ENCODE measurements at places on chromosomes 6 and 20.

- DNase-seq, result no peak
These were observed 80.0 kb upstream of the ATXN1 start for GRCh38 chr6:16841241-16841640.

DNA sequence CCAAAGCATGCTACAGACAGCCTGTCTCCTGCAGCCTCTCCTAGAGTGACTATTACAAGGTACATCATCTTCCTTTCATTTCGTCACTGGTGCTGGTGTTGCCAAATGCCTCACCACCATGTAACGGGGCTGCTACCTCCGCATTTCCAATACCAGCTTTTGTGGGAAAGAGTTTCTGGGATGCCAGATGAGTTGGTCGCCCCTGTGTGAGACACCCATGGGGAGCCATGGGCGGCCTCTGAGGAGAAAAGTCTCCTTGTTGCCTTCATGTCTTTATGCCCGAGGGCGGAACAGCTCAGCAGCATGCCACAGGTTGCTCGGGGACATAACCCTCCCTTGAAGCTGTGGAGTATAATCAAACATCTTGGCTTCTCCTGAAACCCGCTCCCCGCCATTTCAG is 169.6 kb downstream of the THBS2 start:
- DNase-seq, result no peak

GRCh38 chr6:80638213-80639055 is 532.0 kb downstream of the BCKDHB start:
- peak; percentile 78 for DNase-seq

DNA sequence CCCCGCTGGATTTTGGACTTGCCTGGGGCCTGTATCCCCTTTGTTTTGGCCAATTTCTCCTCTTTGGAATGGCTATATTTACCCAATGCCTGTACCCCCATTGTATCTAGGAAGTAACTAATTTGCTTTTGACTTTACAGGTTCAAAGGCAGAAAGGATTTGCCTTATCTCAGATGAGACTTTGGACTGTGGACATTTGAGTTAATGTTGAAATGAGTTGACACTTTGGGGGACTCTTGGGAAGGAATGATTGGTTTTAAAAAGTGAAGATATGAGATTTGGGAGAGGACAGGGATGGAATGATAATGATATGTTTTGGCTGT is 1220.3 kb upstream of the CITED2 start:
- DNase-seq, result no peak

DNA sequence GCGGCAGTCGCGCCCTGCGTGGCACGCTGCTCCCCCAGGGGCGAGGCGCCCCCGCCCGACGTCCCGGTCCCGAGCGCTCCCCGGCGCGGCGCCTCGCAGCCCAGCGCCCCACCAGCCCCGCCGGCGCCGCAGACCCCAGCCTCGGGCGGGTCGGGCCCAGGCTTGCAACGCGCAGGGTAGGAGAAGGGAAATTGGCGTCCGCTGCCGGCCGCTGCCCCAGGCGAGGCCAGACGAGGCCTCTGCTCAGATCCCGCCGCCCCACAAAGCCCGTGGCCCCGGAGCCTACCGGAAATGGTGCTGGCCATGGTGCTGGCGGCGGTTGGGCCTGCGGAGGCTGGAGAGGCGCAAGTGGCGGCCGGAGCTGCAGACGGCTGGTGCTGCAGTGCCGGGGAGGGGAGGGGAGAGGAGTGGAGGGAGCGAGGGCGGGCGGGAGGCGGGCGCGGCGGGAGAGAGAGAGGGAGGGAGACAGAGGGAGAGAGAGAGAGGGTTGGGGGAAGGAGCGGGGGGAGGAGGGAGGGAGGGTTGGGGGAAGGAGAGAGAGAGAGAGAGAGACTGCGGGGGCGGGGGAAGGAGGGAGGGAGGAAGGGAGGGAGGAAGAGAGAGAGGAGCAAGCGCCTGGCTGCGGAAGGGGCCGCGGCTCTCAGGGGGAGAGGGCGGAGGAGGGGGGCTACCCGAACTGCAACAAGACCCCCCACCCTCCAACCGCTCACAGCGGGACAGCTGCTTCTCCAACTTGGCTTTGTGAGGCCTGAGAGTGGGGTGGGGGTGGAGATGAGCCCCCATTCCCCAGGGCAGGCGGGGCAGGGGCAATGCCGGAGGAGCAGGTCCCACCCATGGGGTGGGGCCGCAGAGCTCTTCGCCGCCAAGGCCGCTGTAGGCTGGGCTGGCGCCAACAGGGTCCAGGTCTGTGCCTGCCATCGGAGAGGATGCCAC is at the start of gene STMN3:
STMN3 (minus strand) TSS at position 384 of the 933 bp plus-strand sequence; CDS start at position 305, 79 bp downstream.
- DNase-seq, result peak; percentile 63

DNA sequence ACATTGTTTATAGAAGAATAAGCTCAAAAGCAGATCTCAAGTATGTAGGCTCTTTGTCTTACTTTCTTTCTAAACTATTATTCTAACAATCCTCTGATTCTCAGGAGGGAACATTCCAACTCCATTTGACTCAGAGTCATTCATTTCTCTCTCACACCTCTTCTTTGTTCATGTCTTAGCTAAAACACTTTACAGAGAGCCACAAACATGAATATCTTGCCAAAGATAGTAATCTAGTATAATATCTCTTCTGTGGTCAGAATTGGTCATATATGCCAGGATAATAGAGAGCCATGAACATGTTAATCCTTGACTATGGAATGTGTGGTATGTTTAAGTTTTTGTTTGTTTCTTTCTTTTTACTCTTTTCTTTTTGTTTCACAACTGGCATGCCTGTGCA is 456.0 kb upstream of the PTCHD4 start:
- DNase-seq, result peak; percentile 26

GRCh38 chr6:154928325-154928922 is 66.7 kb upstream of the TIAM2 start:
- DNase-seq, result peak; percentile 21

DNA sequence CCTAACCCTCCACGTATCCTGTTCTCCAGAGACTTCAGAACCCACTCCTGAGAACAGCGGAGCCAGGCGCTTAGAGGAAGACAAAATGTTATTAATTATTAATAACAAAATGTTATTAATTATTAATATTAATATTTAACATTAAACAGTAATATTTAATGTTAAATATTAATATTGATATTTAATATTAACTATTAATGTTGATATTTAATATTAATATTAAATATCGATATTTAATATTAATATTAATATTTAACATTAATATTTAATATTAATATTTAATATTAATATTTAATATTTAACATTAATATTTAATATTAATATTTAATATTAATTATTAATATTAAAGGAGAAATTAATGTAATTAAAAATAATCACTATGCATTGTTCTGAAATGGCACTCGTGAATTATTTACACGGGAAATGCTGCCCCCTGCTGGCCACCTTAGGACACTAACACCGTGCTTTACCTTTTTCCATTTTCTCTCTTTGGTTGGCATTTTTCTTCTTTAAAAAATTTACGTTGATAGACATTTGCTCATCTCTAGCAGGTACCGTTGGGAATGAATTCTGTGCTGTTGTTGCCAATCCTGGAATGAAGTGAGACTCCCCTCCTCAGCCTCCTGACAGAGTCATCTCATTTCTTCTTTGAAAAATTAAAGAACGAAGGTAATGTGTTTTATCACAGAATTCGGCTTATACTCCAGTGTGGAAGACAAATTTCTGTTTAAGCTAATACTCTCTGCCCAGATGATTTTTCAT is 7.5 kb upstream of the GGTLC1 start:
- DNase-seq, result no peak

GRCh38 chr6:41896281-41896680 is 1.1 kb upstream of the USP49 start:
- DNase-seq, result no peak

- DNase-seq, result no peak
These were observed 69.5 kb upstream of the GATA5 start for GRCh38 chr20:62545271-62545670.

DNA sequence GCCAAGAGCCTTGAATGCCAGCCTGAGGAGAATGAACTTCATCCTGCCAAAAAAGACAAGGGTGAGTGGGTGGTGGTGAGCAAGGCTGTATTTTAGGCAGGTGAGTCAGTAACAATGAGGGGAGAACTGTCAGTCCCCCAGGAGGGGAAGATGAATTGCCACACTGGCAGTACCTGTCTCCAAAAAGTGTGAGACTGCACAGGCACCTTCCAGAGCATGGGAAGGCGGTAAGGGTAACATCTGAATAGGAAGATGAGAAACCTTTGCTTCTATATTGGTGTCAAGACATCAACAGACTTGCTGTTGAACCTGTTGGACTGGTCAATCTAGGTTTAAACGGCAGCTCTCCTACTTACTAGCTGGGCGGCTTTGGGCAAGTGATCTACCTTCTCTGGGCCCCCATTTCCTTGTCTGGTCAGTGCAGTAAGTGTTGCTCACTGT is 30.9 kb downstream of the STK35 start:
- no peak for DNase-seq

DNA sequence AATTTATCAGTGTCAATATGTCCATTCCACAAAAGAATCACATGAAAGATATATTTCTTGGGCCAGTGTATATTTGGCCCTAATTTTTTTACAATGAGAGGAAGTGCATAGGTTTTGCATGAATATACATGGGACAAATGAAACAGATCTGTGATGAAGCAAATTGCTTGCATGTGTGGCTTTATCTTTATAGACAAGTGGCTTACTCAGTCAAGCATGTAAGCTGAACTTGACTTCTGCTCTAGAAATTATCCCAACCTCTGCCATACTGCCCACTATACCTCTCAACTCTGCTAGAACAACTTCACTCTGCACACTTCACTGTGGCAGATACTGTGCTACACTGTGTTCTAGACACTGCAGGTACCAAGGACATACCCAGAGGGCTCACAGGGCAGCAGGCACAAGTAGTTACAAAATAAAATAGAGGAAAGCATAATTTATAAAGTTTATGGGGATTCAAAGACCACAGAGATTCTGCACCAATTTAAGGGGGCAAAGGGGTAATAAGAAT is 349.2 kb upstream of the HSF2 start:
- DNase-seq, result no peak

GRCh38 chr6:122153557-122153956 is 245.9 kb upstream of the HSF2 start:
- DNase-seq, result no peak

- DNase-seq, result no peak
These were observed 157.8 kb upstream of the PREP start for GRCh38 chr6:105560611-105561066.

DNA sequence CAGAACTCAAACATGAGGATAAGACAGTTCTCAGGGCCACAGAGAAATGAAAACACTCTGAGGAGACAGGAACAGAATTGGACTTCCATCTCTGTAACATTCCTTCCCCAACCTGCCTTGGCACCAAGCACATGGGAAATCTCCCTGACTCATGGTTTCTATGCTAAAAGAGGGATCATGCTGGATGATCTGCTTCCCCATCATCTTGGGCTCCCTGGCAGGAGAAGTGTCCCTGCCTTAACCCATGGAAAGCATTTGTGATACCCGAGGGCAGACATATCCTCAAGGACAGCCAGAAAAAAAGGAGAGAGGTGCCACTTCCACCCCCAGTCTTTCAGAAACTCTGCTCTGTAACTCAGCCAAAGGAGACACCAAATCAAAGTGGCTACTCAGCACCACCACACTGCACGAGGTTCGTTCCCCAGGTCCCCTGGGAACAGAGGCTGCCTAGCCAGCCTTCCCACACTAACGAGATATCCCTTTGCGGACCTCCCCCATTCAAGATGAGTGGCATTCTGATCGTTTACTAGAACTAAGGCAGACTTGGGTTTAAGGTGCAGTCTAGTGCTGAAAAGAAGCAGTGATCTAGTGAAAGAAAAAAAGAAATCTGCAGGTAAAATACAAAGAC is 34.8 kb downstream of the BLOC1S5 start:
- no peak for DNase-seq

- DNase-seq, result no peak
These were observed 101.7 kb upstream of the PMEPA1 start for GRCh38 chr20:57811374-57812020.

GRCh38 chr6:132392792-132393191 is 8.5 kb downstream of the MOXD1 start:
- peak; percentile 37 for DNase-seq

GRCh38 chr20:24446811-24447210 is 22.6 kb upstream of the SYNDIG1 start:
- no peak for DNase-seq

DNA sequence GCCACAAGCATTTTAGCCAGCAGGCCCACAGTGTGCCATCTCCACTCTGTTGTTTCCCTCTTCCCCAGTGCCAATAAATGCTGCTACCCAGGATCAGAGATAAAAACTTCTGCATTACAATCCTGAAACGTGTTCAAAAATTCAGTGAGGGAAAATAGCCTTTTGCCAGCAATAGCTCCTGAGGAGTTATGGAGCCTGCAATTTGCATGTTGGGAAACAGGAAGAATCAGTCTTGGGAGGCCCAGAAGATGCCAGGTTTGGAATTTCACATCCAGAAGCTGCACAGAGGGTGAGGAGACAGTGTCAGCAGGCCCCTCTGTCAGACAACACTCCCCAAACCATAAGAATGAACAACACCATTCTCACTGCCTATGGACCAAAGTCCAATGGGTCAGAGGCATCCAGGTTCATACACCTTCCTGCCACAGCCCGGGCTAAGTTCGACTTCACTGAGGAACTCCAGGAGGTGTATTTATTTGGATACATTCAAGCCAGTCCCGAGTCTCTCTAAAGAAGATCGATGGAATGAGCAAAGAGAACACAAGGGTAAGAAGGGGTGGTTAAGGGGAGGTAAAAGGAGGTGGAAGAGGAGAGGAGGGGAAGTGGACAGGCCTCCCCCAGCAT is 20.8 kb downstream of the RRBP1 start:
- DNase-seq, result no peak

DNA sequence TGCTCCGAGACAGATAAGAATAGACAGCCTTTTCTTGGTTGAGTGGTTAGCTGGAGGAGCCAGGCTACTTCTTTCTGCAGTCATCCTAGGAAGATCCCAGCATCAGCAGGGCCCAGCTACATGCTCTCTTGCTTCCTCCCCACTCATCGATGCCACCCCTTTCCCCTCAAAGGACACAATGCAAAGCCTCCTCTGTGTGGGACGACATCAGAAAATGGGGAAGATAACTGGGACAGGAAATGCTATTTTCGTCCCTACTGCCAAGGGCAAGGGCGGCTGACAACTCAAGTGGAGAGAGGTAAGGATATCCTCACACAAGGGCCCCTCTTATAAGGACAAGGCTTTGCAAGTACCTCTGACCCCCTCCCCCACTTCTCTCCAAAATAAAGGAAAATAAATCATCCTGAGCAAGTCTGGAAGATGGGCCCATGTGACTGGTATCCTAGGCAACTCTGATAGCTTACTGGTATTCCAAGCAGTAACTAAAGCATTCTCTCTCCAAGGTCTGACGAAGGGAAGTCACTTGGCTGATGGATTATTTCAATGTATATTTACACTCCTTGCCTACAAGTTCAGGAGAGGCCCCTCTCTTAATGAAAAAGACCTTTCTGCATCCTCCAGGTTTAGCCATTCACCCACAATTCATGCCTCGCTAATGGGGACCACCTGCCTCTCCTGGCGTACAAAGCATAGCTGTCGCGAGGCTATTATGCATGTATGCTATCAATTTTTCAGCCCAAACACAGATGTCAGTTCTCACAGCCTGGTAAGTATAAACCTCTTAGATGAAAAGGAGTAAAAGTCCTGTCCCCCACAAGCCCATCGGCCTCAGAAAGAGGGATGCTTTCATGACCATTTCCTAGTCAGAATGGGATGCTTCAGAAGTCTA is 11.3 kb downstream of the ELMO2 start:
- DNase-seq, result no peak
